A172 (cell line): ENCODE measurements at places on chromosomes 2 and 18. TPM values are rescaled to one million over a fixed set of nuclear protein-coding genes. Genes with fewer than 3 reads are reported as not detected.

GRCh38 chr2:151379169-151379568 lies 21.8 kb downstream of the TNFAIP6 start:
- no peak for DNase-seq

DNA sequence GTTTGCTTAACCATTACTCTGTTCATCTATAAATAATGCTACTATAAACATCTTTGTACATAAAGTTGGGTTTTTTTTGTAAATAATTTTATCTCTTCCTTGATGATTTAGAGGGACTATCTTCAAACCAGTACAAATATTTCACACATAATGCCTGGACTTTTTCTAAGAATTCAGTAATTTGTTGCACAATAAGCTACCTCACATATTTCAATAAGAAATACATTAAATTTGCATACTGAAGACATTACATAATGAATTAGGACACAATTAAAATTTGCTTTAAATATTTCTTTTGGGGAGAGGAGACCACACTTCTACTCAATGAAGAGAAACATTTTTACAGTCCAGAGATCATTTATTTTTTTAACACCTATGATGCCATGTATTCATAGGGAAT lies 7.2 kb upstream of the ROCK1 start:
- no peak for DNase-seq

DNA sequence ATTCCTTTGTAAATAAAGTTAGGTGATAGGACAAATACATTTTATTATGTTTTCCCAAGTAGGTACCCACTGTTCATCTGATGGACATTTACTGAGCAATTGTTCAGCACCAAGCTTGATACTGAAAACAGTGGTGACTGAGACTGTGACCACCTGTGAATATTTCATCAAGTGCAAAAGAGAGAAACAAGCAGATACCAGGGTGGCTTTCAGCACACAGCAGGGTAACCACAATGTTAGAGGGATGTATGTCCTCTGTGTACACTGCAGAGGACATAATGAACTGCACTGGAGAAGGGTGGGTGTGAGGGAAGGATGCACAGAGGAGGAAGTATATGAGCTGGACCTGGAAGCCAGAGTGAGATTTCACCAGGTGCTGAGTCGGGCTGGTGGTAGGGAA lies 411.8 kb downstream of the RAD51AP2 start:
- no peak for DNase-seq

- DNase-seq, result no peak
Measured at GRCh38 chr2:68931149-68931711, 21.5 kb downstream of the GKN2 start.

DNA sequence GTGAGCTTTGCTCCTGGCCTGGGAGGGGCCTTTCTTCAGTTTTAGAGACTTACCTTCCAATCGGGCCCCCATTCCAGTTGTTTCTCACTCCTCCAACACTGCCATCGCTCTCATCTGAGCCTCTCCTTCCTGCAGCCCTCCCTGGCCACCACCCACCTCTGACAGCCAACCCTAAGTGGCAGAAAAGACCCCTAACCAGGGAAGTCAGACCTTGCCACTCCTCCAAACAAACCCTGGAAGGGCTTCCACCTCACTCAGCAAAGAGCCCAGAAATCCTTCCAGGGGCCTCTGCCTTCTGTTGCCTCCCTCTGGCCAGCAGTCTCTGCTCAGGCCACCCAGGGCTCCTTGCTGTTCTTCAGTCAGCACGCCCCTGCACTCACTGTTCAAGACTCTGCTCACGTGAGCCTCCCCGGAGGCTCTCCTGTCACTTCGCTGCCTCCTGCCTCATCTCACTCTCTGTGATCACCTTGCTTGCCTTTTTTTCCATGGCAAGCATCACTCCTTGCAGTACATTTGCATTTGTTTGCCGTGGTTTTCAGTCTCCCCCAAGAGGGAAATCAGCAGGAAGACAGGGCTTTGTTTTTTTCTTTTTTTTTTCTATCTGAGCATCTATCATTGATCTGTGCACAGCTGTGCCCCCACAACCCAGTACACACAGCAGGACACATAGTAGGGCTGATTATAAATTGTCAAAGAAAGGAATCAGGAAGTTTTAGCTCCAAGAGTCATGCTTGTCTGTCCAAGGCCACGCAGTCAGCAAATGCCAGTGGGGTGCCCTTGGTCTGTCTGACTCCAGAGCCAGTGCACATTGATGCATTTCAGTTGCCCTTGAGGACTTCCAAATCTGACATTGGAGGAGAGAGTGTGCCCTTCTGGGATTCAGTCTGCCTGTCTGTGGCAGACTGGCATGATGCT lies 83.9 kb downstream of the INHBB start:
- DNase-seq, result no peak

GRCh38 chr2:36831185-36831584 lies 134.7 kb downstream of the VIT start:
- DNase-seq, result no peak

- DNase-seq, result no peak
Measured at GRCh38 chr2:189702071-189702470, 27.6 kb downstream of the ANKAR start.

- DNase-seq, result no peak
Measured at GRCh38 chr2:106705877-106706276, 180.1 kb downstream of the ST6GAL2 start.

- no peak for DNase-seq
Measured at GRCh38 chr2:164568317-164568716, 53.0 kb downstream of the GRB14 start.

GRCh38 chr2:157856187-157856515 lies 20.0 kb downstream of the ACVR1 start:
- DNase-seq, result no peak

DNA sequence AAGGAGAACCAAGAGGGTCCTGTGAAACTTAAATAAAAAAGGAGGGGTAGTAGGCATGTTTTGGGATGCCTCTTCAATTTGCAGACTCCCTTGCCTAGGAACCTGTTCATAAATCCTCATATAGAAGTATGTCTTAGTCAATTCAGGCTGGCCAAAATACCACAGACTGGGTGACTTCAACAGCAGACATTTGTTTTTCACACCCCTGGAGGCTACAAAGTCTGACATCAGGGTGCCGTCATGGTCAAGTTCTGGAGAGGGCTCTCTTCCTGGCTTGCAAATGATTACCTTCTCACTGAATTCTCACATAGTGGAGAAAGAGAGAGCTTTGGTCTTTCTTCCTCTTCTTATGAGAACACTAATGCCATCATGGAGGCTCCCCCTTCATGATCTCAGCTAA lies 4.1 kb upstream of the TCF4 start:
- no peak for DNase-seq

DNA sequence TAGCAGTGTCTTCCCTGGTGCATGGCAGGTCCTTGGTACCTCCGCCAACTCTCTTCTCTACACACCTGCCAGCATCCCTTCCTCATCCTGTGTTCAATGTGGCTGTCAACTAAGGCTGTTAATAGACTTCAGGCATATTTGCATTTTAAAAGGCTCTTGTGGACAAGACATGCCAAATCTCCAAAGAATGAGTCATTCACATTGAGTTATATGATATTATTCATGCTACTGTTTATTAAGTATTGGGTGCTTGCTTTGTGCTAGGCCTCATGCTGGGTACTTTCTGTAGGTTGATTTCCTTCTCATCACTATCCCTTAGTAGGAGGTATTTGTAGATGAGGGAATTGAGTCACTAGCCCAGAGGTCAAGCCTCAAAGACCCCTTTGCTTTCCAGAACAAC lies 5.2 kb downstream of the MYO1B start:
- DNase-seq, result no peak

DNA sequence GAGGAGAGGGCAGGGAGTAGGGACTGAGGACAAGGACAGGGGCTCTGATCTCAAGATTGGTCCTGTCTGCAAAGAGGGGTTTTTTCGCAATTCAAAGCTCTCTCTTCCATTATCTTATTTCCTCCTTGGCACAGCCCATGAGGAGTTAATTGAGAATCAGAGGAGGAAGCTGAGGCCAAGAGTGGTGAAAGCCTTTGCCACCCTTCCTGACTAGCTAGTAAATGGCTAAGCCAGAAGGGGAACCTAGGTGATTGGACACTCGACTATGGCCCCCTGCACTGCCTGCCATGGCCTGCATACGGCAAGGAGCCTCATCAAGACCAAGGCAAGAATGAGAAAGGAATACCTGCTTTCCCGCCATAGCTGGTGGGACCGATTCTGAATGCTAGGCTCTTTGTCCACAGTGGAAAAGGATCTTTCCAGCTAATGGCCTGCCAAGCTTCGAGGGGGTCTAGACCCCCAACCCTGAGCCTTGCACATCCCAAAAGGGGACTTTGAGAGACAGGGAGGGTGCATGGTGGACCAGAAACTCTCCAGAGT lies 237.9 kb downstream of the HAUS1 start:
- no peak for DNase-seq

GRCh38 chr2:222240676-222241049 lies 58.1 kb downstream of the PAX3 start:
- no peak for DNase-seq

The REG1B gene
- total RNA-seq, result not detected in 2 replicates

The ZNF385B gene
- total RNA-seq, result 0.22 TPM in 1 of 2 replicates, not detected in the other

The MPP4 gene
- total RNA-seq, result 6.8 and 8.0 TPM in 2 replicates

The GPR35 gene
- total RNA-seq, result 0.17 and 2.7 TPM in 2 replicates
